AML-193 (cell line): ENCODE measurements at places on chromosomes 6 and 20.

DNA sequence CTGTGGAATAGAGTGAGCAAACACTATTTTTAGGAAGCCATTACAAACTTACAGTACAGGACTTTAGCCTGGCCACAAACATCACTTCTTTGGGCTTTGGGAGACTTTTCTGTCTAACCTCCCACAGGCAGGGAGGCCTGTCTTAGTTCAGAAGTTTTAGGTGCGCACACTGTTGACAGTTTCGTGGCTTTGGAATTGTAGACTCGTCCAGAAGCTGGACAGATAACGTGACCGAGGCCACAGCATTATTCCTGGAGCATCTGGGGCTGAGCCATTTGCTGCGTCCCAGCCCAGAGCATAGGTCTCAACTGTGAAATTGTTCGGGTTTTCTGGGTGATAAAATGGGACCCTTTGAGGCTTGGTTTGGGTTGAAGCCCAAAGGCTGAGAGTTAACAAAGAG is 53.8 kb downstream of the NDUFAF5 start:
- DNase-seq: no peak

DNA sequence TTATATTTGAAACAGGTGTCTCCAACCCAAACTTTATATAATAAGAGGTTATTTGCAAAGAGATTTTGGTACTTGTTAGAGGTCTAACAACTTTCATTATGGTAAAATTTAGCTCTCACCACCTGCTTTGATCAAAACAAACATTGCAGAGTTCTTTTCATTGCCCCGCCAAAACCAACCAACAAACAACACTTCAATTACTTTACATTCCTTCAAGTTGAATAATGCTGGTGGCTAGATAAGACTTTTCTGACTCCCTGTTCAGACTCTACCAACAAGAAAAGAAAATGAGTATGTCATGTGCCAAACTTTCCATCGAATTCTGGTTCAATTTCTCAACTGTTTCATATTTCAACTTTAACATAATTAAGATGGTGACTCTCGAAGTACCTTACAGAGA is 311.1 kb downstream of the ADGRG6 start:
- no peak for DNase-seq

GRCh38 chr20:9218531-9218961 is 149.7 kb downstream of the PLCB4 start:
- DNase-seq: no peak

- no peak for DNase-seq
Measured at GRCh38 chr20:59145247-59145923, 18.2 kb upstream of the ZNF831 start.

GRCh38 chr6:79808921-79809320 is 138.4 kb downstream of the ELOVL4 start:
- no peak for DNase-seq

GRCh38 chr20:16313917-16314316 is 259.3 kb downstream of the KIF16B start:
- no peak for DNase-seq
